SJSA1 (cell line): ENCODE measurements at places on chromosomes 1 and 21. TPM values are rescaled to one million over a fixed set of nuclear protein-coding genes. Genes with fewer than 3 reads are reported as not detected.

The OVAAL gene
- not detected in 2 replicates for total RNA-seq

The PGBD5 gene
- 1.3 TPM in 1 of 2 replicates, not detected in the other for total RNA-seq

The OR2T2 gene
- total RNA-seq, result not detected in 2 replicates

The S100B gene
- not detected in 2 replicates for total RNA-seq

The THBS3 gene
- 3.2 and 5.4 TPM in 2 replicates for total RNA-seq

The INSRR gene
- not detected in 2 replicates for total RNA-seq

The LYPLA2 gene
- total RNA-seq, result 42.4 and 46.6 TPM in 2 replicates

The HPCA gene
- not detected in 2 replicates for total RNA-seq

The AMY1A gene
- total RNA-seq, result not detected in 2 replicates

The DAP3 gene
- 34.3 and 52.6 TPM in 2 replicates for total RNA-seq

The C1orf210 gene
- total RNA-seq, result not detected in 2 replicates

The ROR1 gene
- total RNA-seq, result 14.8 and 19.7 TPM in 2 replicates

The IL19 gene
- total RNA-seq, result not detected in 2 replicates
